ENCODE measurements at places on chromosomes 11 and 22.

GRCh38 chr22:38973289-38974169 lies 8.6 kb upstream of the APOBEC3B start:
- DNase-seq = peak; percentile 32

DNA sequence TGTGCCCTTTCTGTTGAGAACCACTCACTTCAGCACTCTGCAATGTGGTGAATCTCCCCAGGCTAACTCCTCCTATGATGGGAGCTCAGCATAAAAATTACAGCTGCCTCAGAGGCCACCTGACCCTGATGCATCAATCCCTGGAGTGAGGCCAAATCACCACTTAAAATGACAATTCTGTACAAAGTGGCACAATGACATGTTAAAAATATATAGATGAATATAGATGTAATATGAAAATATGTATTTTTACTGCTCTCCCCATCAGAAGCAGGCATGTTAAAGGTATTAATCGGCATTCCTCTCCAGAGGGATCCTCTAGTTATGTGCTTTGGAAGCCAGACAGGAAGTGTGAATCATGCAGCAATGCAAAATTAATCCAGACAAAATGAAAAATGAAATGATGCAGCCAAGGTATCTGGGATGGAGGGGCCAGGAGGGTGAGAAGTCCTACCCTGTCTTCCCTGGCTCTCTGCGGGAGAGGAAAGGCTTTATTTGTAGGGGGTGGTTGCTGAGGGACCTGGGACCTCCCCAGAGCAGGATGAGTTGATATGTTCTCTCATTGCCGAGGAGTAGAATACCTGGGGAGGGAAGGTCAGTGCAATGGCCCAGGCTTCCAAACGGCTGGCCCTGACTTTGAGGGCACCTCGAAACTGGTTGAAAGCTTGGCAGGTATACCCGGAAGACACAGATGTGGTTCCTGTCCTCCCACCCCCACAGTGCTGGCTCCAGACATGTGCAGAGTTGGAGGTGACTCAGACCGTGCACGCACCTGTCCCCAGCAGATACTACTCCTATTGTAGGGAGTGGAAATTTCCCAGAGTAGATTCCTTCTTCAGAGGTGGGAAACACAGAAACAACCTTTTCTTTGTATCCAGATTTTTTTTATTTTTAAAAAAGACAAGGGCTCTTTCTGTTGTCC lies 347.9 kb upstream of the NCAM1 start:
- DNase-seq = no peak

GRCh38 chr22:39773976-39774539 lies 119.5 kb downstream of the ENTHD1 start:
- peak; percentile 51 for DNase-seq

GRCh38 chr11:107408762-107409211 lies 48.8 kb downstream of the CWF19L2 start:
- DNase-seq = no peak

DNA sequence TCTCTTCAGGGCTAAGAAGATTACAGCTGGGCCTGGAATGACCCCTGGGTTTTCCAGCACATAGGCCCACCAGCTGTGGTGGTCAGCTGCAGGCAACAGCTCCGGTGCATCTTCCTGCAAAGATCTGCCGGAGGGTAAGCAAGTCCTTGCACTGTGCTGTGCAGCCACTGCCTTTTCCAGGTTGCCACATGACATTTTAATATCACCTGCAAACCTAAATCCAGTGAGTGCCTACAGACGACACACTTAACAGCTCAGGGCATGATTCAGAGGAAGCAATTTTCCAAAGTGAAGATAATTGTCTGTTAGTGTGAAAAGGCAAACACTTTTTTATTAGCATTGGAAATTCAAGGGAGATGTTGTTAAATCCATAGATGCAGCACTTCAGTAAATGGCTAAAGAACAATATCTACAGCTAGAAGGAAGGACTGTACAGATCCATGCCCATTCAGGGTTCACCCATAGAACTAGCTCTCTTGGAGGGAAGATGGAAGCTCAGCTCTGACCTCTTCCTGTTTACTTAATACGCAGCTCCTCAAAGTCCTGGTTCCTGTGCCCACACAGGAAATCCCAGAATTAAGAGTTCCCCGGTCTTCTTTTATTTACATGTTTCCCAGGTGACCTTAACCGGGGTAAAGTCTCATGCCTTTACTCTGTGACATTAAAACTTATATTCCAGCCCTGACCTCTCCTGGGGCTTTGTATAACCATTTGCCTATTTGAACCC lies 13.3 kb upstream of the NRIP3 start:
- no peak for DNase-seq

GRCh38 chr11:123430721-123431497 lies 840 bp downstream of the GRAMD1B start:
- DNase-seq = no peak

- no peak for DNase-seq
These were observed 76.0 kb downstream of the PACS1 start for GRCh38 chr11:66146074-66146473.

DNA sequence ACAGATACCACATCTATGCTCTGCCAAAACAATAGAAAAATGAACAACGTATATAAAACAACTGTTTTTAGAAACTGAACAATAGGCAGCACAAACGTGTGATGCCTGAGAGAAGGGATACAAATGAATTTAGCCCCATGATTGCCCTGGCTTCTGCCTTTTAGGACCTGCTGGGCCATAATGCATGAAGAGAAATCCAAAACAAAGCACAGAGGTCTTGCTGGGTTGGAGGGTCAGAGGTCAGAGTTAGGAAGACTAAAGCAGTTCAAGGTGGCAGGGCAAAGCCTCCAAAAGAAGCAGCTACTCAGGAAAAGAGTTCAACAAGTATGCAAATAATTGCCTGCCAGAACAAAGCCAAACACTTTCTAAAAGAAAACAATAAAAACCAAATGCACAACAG lies 138.5 kb downstream of the TTC28 start:
- no peak for DNase-seq

- peak; percentile 90 for DNase-seq
These were observed 814 bp downstream of the NPAS4 start for GRCh38 chr11:66421492-66422205.

- DNase-seq = no peak
These were observed 151.8 kb upstream of the NCAM1 start for GRCh38 chr11:112809429-112809828.

- peak; percentile 98 for DNase-seq
These were observed at the start of gene DRG1 for GRCh38 chr22:31399211-31400022. TSS of gene DRG1 (plus strand) at chr22:31399604. CDS start at chr22:31399684, 80 bp downstream.

DNA sequence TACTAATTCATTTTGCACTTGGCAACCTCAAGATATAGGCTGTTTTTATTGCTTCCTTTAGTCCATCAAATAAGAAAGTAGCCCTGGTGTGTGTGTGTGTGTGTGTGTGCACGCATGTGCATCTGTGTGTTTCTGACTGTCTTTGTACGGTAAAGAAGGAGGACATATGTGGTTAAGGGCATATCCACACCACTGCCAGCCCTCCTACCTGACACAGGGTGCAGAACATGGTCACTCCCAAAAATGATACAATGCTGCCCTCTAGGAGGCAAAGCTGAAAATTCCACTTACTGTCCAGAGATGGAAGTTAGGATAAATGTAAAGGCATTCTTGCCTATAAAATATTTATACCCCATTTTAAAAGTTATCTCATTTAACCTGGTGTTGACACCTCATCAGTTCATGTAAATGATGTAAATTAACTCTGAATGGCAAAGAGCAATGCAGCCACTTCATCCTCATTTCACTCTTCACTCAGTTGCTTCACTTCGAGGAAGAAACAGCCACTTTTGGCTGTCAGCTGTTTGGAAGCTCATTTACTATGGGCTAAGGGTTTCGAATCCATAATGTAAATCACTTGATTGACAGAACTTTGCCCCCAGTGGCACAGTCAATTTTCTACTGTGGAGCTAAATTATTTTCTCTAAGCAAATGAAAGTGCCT lies 83.1 kb upstream of the MTNR1B start:
- DNase-seq = peak; percentile 67

- DNase-seq = no peak
These were observed 171.7 kb downstream of the TTC28 start for GRCh38 chr22:28507896-28508295.

GRCh38 chr11:8567602-8568198 lies 26.3 kb downstream of the STK33 start:
- no peak for DNase-seq

- DNase-seq = no peak
These were observed 28.7 kb downstream of the SDHD start for GRCh38 chr11:112115386-112115785.

- DNase-seq = no peak
These were observed 407.8 kb downstream of the ETS1 start for GRCh38 chr11:128179512-128179911.

GRCh38 chr11:69711822-69712801 lies 8.3 kb upstream of the FGF19 start:
- DNase-seq = no peak

DNA sequence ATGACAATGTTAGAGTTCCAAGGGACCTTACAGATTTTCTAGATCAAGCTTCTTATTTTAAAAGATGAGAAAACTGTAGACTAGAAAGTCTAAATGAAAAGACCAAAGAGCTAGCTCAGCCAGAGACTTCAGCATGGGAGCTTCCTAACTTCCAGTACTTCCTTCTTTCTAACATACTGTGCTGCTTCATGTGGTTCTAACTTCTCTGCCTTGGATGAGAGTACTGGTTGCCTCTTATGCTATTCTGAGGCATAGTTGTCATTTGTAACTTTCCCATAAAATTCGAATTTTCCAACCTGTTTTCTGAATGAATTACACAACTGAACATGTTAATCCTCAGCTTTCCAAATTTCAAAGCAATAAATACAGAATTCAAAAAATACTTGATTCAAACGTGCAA lies 1.8 kb downstream of the MTMR2 start:
- DNase-seq = no peak

DNA sequence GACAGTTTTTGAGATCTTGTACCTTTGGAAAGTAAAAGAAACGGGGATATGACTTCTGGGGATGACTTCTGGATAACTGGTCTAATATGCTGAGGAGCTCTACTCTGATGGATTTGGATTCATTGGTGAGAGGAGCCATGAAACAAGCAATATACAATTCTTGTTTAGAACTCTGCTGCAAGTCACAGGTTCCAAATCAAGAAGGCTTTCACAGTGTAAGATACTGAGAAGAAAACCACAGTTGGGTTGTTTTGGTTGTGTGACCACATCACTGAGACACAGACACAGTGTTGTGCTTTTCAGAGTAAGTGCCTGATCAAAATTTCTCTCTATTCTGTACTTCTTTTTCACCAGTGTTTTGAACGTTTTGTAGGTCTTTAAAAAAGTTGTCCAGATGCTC lies 13.1 kb upstream of the UCP2 start:
- no peak for DNase-seq

DNA sequence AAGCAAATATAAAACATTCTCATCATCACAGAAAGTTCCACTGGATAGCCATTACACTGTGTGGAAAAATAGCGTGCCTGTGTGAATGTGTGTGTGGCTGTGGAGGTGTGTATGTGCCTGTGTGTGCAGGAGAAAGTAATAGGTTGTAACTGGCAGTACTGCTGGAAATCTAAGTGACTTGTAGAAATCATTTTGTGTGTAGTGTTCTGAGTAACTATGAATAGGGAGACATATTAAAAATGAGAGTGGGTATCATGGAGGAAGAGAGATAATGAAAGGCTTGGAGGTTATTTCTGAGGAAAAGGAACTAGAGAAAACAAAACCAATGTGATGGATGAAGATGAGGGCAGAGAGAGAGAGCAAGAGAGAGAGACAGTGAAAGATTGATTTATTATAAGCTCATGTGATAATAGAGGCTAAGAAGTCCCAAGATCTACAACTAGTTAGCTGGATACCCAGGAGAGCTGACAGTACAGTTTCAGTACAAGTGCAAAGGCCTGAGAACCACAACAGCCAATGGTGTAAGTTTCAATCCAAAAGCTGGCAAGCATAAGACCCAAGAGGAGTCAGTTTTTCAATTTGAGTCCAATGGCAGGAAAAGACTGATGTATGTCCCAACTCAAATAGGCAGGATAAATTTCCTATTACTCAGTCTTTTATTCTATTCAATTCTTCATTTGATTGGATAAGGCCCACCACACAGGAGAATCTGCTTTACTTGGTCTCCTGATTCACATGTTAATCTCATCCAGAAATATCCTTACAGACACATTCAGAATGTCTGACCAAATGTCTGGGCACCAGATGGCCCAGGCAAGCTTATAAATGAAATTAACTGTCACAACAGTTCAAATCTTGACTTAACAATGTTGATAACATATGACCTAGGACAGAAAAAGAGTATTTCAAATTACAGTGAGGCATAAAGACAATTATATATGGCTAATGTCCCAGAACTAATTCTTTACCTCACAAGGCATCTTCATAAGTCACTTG lies 14.9 kb downstream of the KBTBD3 start:
- DNase-seq = no peak

DNA sequence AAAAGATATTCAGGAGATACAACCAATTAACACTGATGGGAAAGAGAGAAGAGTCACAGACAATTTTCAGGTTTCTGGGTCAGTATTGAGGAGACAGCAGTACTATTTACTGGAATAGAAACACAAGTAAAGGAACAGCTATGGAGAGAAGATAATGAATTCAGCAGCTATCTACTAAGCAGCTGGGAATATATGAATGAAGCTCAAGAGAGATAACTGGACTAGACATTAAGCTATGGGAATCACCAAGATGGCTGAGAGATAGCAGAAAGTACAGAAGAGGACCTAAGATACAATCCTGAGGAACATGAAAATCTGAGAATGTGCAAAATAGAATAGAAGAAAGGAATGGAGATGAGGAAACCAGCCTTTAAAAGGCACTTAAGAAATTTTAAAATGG lies 15.9 kb downstream of the ALG9 start:
- DNase-seq = peak; percentile 8

DNA sequence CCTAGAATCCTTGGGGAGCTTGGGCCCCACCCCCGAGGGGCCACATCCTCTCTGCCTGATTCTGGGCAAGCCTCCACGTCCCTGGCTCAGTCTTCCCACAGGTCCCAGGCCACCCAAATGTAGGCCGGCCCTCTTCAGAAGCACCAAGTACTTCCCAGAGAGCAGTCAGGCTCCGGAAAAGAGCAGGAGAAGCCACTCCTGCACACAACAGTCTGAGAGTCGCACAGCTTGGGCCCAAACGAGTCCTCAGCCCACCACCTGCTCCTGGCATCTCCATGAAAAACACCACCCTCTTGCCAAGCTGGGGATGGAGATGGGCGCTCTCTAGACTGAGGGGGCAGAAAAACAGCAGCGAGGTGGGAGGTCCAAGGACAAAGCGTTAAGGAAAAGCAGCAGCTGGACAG lies 15.4 kb downstream of the EHD1 start:
- no peak for DNase-seq

DNA sequence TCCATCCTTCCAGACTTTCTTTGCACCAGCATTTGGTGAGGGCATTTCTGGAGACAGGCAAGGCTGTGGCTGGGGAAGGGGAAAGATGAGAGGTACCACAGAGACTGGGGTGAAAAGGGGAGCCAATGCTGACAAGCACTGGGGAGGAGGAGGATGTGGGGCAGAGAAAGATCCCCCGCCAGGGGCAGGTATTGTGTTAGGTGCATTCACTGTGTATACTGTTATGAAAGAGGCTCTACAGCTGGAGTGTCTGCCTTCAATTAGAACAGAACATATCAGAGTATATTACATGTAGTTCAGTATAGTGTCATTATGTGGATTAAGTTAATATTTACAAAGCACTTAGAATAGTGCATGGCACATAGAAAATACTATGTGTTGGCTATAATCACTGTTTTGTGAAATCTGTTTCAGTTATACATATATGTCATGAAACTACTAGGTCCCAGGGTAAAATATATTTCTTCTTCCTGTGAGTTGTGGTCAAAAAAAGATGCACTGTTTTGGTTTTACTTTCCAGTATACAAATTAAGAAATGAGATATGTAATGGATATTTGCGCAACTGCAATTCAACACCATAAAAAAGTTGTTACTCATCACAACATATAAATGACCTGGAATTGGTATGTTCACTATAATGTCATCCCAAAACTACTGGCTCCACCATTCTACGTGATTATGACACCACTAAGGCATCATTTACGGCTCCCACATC lies 8.4 kb downstream of the MSANTD2 start:
- no peak for DNase-seq
